ENCODE measurements at places on chromosomes 13 and 19. TPM values are rescaled to one million over a fixed set of nuclear protein-coding genes. Genes with fewer than 3 reads are reported as not detected.

The CEACAM3 gene
- total RNA-seq, result not detected

The ZNF296 gene
- not detected for total RNA-seq

The CCDC70 gene
- total RNA-seq, result not detected

The DPF1 gene
- total RNA-seq, result 0.50 TPM
